H1 (cell line): ENCODE measurements at places on chromosomes 6 and 20. TPM values are rescaled to one million over a fixed set of nuclear protein-coding genes. Genes with fewer than 3 reads are reported as not detected.

GRCh38 chr6:89260832-89261231 lies 43.7 kb upstream of the GABRR1 start:
- no peak for DNase-seq
- no peaks in the 10 kb centered on the region for H3K4me1 ChIP-seq
- H3K27me3 ChIP-seq: no peaks in the 10 kb centered on the region
- no peaks in the 10 kb centered on the region for H3K36me3 ChIP-seq

DNA sequence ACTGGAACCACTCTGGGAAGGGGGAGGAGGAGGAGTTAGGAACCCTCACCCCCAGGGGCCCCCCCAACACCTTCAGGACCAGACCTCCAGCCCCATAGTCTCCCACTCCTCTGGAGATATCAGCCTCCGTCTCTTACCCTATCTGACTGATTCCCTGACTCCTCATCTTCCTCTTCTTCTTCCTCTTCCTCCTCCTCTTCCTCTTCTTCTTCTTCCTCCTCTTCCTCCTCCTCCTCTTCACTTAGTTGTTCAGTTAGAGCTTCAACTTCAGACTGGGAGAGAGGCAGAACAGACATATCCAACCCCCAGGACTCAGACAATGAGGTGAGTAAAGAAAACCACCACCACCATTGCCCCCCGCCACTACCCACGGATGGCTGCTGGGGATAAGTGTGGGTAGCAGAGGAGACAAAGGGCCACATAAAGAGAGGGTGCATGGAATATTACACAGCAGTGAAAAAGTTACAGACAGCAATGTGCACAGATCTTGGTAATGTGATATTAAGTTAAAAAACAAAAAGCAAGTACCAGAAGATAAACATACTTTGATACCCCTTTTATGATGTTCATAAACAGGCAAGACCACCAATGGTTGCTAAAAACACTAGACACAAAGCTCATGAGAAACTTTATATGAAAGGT lies 8.0 kb downstream of the EHMT2 start:
- no peak overlapping the region for H3K4me3 ChIP-seq
- H3K27ac ChIP-seq: no peak overlapping the region
- no peak for DNase-seq

- no peak overlapping the region for H3K4me3 ChIP-seq
- no peaks in the 10 kb centered on the region for H3K36me3 ChIP-seq
- H3K27ac ChIP-seq: no peak overlapping the region
- DNase-seq: no peak
Observed at GRCh38 chr6:110250058-110250457, 69.8 kb downstream of the CDC40 start.

- H3K27ac ChIP-seq: no peak overlapping the region
- DNase-seq: no peak
- no peaks in the 10 kb centered on the region for H3K27me3 ChIP-seq
- H3K4me3 ChIP-seq: no peak overlapping the region
- no peaks in the 10 kb centered on the region for H3K36me3 ChIP-seq
Observed at GRCh38 chr6:6439778-6440177, 119.3 kb upstream of the F13A1 start.

GRCh38 chr6:139666284-139666683 lies 291.8 kb upstream of the CITED2 start:
- no peak overlapping the region for H3K4me3 ChIP-seq
- no peaks in the 10 kb centered on the region for H3K27me3 ChIP-seq
- no peaks in the 10 kb centered on the region for H3K4me1 ChIP-seq
- H3K36me3 ChIP-seq: no peaks in the 10 kb centered on the region

DNA sequence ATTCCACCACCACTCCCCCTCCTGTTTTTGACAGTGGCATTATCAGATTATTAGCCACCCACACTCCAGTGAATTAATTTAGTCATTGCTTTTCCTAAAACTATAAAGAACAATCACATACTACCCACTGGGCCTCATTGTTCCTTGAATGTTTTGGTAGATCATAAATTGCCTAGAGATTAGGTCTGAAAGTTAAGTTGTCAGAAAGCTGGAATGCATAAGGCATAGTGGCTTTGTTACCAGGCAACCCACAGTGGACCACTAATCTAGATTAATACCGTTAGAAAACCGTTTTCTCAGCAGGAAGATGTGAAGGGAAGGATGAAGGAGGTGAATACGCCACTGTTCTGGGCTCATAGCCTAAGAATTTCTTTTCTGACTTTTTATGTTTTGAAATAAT lies 75.6 kb downstream of the SAMD3 start:
- H3K4me1 ChIP-seq: no peaks in the 10 kb centered on the region
- no peaks in the 10 kb centered on the region for H3K27me3 ChIP-seq
- H3K27ac ChIP-seq: no peak overlapping the region
- DNase-seq: no peak

DNA sequence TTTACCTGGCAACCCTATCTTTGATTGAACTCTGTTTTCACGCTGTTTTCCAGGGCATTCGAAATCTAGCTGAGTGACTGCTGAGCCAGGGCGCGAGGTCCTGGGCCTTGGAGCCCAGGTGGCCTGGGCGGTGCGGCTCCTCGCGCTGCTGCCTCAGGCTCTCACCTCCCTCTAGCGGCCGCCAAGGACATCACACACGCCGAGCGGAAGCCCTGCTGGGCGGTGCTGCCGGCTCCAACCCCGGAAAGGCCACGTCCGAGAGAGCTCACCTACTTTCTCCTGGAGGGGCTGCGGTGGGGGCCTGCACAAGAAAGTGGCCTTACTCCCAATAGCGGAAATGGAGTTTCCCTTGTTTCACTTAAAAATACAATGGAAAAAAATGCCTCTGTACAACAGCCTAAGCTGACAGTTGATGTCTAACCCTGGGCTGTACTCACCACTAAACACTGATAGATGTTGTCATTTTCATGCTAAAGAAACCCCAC lies 77.7 kb downstream of the ELOVL4 start:
- peaks cover 2% of the 10 kb centered on the region; the same call in 1 of the 2 replicates for H3K4me1 ChIP-seq
- H3K36me3 ChIP-seq: no peaks in the 10 kb centered on the region
- H3K27ac ChIP-seq: no peak overlapping the region
- H3K4me3 ChIP-seq: no peak overlapping the region

DNA sequence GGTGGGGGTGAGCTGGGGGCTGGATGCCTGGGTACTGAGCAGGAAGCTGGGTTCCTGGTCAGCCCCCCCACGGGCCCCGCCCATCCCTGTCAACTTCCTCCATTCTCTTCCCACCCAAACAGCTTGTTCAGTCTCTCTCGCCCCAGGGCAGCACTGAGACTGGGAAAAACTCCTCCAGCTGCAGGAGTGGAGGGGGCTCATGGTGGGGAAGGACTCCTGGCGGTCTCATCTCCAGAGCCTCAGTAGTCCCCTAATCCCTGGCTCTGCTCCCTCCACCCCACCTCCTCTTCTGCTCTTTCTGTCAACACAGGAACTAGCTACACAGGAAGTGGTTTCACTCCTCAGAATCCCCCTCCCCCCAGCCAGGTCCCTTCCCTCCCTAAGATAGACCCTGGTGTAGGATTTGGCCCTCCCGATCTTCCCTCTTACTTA lies at the start of gene GPSM3:
Gene GPSM3 (minus strand): TSS at position 36 of the 432 bp plus-strand sequence. CDS start 130 bp downstream, outside the sequence.
- H3K36me3 ChIP-seq: peaks cover 6% of the 10 kb centered on the region
- H3K4me3 ChIP-seq: no peak within 1 kb of the TSS
- H3K4me1 ChIP-seq: peaks cover 45% of the 10 kb centered on the region
- no peak within 1 kb of the TSS for H3K27ac ChIP-seq

GRCh38 chr20:25286917-25287316 lies 39.0 kb downstream of the PYGB start:
- no peaks in the 10 kb centered on the region for H3K4me1 ChIP-seq
- no peak overlapping the region for H3K4me3 ChIP-seq
- no peak overlapping the region for H3K27ac ChIP-seq
- H3K36me3 ChIP-seq: peaks cover 19% of the 10 kb centered on the region
- no peaks in the 10 kb centered on the region for H3K27me3 ChIP-seq

GRCh38 chr6:136992113-136992512 lies 52.7 kb downstream of the IL20RA start:
- H3K4me3 ChIP-seq: no peak overlapping the region
- no peaks in the 10 kb centered on the region for H3K36me3 ChIP-seq

Gene LCA5
- 3.6 TPM in 2 replicates for total RNA-seq

Gene ABRACL
- total RNA-seq: 167 and 172 TPM in 2 replicates

Gene DYNLT1
- 109 and 119 TPM in 2 replicates for total RNA-seq

Gene VSTM2L
- total RNA-seq: 1.3 and 1.6 TPM in 2 replicates

Gene WFDC9
- total RNA-seq: not detected in 2 replicates

Gene DCDC2
- total RNA-seq: 0.15 and 0.23 TPM in 2 replicates

Gene FHL5
- total RNA-seq: not detected in 2 replicates
